ENCODE measurements at places on chromosomes 11 and 22. TPM values are rescaled to one million over a fixed set of nuclear protein-coding genes. Genes with fewer than 3 reads are reported as not detected.

The MICAL2 gene
- 55.6 TPM for total RNA-seq

The KLHL35 gene
- total RNA-seq: 0.88 TPM

The NUDT8 gene
- total RNA-seq: 12.9 TPM

DNA sequence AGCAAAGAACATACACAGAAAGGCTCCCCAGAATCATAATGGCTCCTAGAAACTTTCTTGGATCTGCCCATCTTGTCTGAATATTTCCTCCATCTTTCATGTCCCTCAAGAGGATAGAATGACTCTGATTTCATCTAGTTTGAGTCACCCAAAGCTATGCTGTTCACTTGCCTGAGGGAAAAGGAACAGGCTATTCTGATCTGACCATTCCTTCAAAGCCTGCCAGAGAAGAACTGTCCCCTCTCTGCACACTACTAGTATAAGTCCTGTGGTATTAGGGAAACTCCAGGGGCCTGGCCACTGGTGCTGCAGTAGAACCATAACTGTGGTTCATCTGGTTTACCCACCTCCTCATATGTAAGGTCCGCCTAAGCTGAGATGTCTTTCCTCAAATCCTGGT lies 2.4 kb upstream of the PATE1 start:
- H3K27me3 ChIP-seq: no peaks in the 10 kb centered on the region
- H3K36me3 ChIP-seq: no peaks in the 10 kb centered on the region
- H3K4me3 ChIP-seq: no peak overlapping the region

- no peak overlapping the region for H3K4me3 ChIP-seq
- H3K4me1 ChIP-seq: peaks cover 4% of the 10 kb centered on the region
- H3K27me3 ChIP-seq: no peaks in the 10 kb centered on the region
- DNase-seq: no peak
- H3K27ac ChIP-seq: no peak overlapping the region
- H3K36me3 ChIP-seq: no peaks in the 10 kb centered on the region
Observed at GRCh38 chr11:88415495-88415894, 78.0 kb upstream of the CTSC start.

GRCh38 chr11:61023086-61023965 lies 51.8 kb downstream of the CD6 start:
- peaks cover 4% of the 10 kb centered on the region for H3K4me1 ChIP-seq
- peaks cover 23% of the 10 kb centered on the region for H3K27me3 ChIP-seq
- no peak overlapping the region for H3K27ac ChIP-seq
- DNase-seq: no peak
- H3K36me3 ChIP-seq: no peaks in the 10 kb centered on the region

DNA sequence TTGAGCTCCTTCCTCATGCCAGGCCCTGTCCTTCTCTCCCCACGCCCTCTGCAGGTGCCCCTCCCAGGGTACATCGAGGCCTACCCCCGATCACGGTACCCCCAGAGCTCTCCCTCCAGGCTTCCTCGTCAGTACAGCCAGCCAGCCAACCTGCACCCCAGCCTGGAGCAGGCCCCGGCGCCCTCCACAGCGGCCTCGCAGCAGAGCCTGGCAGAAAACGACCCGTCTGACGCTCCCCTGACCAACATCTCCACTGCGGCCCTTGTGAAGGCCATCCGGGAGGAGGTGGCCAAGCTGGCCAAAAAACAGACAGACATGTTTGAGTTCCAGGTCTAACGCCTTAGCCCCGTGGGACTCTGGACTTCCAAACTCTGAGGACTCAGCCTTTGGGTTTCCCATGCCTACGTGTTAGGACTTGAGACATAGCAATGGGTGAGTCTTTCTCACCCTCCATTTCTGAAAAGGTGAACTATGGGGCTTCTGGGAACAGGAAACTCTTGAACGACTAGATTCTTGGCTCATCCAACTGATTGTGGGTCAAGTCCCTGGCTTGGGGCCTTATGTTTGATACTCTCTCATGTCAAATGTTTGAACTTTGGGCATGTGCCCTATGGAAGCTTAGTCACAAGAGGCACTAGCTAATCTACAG lies 32.7 kb downstream of the C11orf91 start:
- H3K4me3 ChIP-seq: no peak overlapping the region
- no peaks in the 10 kb centered on the region for H3K27me3 ChIP-seq
- no peak overlapping the region for H3K27ac ChIP-seq
- no peaks in the 10 kb centered on the region for H3K36me3 ChIP-seq
- no peaks in the 10 kb centered on the region for H3K4me1 ChIP-seq
- no peak for DNase-seq

- no peaks in the 10 kb centered on the region for H3K36me3 ChIP-seq
- H3K4me1 ChIP-seq: no peaks in the 10 kb centered on the region
- peaks cover 12% of the 10 kb centered on the region for H3K27me3 ChIP-seq
- H3K27ac ChIP-seq: no peak within 1 kb of the TSS
- no peak within 1 kb of the TSS for H3K4me3 ChIP-seq
Observed at GRCh38 chr11:118304568-118305248, at the start of gene CD3E. TSS of gene CD3E (plus strand) at chr11:118304730. CDS start at chr11:118304953, 223 bp downstream.

GRCh38 chr11:71255323-71255722 lies 2.9 kb upstream of the SHANK2 start:
- peak; percentile 36 for DNase-seq
- peaks cover 25% of the 10 kb centered on the region for H3K4me1 ChIP-seq
- H3K27me3 ChIP-seq: no peaks in the 10 kb centered on the region
- no peak overlapping the region for H3K4me3 ChIP-seq
- no peak overlapping the region for H3K27ac ChIP-seq
- H3K36me3 ChIP-seq: no peaks in the 10 kb centered on the region

GRCh38 chr11:63866211-63866610 lies 27.3 kb downstream of the MARK2 start:
- no peaks in the 10 kb centered on the region for H3K36me3 ChIP-seq
- H3K27me3 ChIP-seq: no peaks in the 10 kb centered on the region
- H3K27ac ChIP-seq: peak overlapping the region; percentile 58
- peak; percentile 53 for DNase-seq

All from hepatocyte (in vitro differentiated cells).